ENCODE measurements at places on chromosomes 1 and 21.

DNA sequence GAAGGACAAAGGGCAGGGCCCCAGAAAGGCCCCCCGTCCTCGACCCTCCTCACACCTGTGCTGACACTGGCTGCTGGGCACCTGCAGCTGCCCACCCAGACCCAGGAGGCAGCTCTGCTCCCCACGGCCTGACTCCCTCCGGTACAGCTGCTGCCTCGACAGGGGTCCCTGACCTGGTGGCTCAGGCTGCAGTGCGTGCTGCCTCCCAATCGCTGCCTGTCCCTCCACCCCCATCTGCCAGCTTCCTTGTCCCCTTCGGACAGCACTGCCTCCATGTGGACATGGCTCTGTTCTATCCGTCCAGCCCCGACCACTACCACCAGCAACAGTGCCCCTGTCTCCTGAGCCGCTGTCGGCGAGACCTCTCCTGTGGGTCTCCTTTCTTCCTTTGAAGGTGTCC, 4.1 kb downstream of the NOC2L start:
- DNase-seq: no peak

- no peak for DNase-seq
Measured at GRCh38 chr21:16047904-16048303, 318.1 kb downstream of the USP25 start.

DNA sequence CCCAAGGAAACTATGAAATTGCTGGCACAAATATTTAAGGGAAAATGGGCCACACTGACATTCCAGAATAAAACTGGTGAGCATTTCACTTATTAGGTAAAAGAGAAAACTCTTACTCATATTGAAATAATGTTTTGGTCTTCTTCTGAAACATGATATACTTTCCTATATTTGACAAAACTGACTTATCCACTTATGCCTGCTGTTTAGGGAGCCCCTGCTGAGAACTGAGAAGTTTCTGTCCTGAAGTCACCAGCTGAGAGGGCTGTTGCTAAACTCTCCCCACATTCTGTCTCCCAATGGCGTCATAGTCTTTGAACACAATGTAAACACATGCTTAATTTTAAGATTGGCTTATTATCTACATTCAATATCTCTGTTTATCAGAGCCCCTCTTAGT, 46.8 kb upstream of the ZC3H11B start:
- no peak for DNase-seq

- no peak for DNase-seq
Measured at GRCh38 chr1:20074725-20075171, 4.8 kb downstream of the PLA2G5 start.

GRCh38 chr1:143698016-143698415, 273.8 kb downstream of the FAM72C start:
- no peak for DNase-seq

- no peak for DNase-seq
Measured at GRCh38 chr1:55337801-55338447, 122.8 kb upstream of the USP24 start.

DNA sequence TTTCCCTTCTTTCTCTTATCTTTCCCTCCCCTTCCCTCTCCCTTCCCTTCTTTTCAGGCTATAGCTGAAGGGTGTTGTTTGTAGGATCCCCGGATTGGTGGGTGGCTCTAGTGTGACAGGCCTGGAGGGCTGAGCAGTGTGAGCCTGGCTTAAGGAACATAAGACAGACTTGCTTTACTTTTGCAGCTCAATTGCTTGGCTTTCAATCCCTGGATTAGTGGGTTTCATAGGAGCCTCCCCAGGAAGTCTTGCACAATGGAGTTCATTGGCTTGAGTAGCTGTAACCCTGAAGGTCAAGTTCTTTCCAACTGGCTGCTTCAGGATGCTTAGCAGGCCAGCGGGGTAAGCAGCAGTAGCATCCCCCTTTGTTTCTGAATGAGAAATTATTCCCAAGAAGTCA, 126.7 kb downstream of the CAMTA1 start:
- DNase-seq: no peak

GRCh38 chr1:160307118-160307791, 22.3 kb upstream of the PEX19 start:
- DNase-seq: no peak

DNA sequence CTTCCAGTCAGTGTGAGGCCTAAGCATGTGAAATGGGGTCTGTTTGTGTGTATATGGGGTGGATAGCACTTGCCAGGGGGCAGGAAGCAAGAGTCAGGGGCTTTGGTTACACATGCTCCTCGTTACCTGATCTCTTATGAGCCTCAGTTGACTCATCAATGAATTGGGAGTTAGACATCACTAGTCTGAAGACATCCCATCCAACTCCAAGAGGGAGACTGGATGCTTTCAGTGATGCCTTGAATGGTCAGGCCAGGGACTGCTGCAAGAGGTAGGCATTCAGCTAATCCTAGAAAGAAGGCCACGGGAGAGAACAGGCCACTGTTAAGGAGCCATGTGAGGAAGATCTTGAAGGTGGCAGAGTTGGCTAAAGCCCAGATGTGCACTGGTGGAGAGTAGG, 6.3 kb downstream of the RAB25 start:
- no peak for DNase-seq

GRCh38 chr1:208178091-208178529, 66.1 kb downstream of the PLXNA2 start:
- DNase-seq: no peak

- DNase-seq: no peak
Measured at GRCh38 chr1:201268604-201269151, 14.6 kb upstream of the PKP1 start.

- DNase-seq: no peak
Measured at GRCh38 chr1:179955731-179956130, 1.1 kb downstream of the CEP350 start.
